ENCODE measurements at places on chromosomes 12 and 14.

DNA sequence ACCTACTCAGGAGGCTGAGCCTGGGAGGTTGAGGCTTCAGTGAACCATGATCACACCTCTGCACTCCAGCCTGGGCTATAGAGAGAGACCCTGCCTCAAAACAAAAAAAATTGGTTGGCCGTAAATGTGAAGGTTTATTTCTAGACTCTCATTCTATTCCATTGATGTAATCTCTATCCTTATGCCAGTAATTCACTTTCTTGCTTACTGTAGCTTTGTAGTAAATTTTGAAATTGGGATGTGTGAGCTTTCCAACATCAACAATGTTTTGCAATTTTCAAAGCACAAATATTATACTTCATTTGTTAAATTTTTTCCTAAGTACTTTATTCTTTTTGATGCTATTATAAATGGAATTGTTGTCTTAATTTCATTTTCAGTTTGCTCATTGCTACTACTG lies 24.6 kb downstream of the LIN52 start:
- DNase-seq, result no peak

DNA sequence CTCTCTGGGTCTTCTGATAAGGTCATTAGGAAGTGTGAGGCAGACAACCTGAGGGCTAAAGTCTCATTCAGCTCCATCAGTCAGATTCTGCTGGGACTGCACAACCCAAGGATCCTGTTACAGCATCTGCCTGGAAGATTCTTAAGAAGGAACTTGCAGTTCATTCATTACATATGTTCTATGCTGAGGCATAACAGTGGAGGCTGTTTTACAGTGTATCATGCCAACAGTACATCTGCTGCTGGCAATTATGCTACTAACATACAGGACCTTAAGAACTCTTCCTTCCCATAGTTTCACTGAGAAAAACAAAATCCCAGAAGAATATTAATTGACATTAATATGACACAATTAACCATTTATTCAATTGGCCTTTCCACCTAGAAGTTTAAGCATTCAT lies 968.6 kb downstream of the DIO2 start:
- DNase-seq, result no peak

- DNase-seq, result no peak
Observed at GRCh38 chr14:71290301-71290700, 383.0 kb downstream of the PCNX1 start.

- DNase-seq, result no peak
Observed at GRCh38 chr12:41367726-41368405, 179.7 kb downstream of the PDZRN4 start.

DNA sequence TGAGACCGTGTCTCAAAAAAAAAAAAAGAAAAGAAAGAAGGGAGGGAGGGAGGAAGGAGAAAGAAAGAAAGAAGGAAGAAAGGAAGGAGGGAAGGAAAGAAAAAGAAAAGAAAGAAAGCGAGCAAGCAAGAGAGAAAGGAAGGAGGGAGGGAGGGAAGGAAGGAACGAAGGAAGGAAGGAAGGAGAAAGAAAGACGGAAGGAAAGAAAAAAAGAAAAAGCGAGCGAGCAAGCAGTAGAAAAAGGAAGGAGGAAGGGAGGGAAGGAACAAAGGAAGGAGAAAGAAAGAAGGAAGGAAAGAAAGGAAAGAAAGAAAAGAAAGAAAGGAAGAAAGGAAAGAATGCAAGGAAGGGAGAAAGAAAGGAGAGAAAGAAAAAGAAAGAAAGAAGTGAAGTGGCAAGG lies 504.0 kb downstream of the GLT1D1 start:
- no peak for DNase-seq

GRCh38 chr12:27280412-27280811 lies 36.3 kb downstream of the STK38L start:
- no peak for DNase-seq

DNA sequence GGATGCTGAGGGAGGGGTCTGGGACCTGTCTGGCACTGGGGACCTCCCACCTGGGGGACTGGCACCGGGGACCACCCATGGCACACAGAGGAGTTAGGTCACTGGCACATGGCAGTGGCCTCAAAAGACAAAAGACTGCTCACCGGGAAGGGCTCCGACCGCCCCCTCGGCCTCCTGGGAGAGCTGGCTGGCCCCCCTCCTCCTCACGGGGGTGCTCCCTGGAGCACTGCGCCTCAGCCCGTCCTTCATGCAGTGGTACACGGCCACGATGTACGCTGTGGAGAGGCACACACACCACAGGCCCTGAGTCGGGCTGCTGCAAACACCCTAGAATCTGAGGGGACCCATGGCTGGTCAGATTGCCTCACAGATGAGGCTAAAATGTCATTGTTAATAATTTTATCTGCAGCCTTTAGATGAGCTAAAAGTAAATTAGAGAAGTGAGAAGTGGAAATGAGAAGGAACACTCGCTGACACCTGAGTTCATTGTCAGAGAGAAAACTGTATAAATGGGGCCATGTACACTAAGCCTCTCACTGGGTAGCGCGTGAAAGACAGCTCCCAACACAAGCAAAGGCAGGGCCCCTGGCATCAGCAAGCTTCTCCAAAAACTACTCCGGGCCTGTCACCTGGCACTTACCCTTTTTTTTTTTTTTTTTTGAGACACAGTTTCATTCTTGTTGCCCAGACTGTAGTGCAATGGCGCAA lies 14.1 kb downstream of the P2RX2 start:
- no peak for DNase-seq

GRCh38 chr14:88069677-88070076 lies 64.7 kb downstream of the GPR65 start:
- DNase-seq, result no peak

DNA sequence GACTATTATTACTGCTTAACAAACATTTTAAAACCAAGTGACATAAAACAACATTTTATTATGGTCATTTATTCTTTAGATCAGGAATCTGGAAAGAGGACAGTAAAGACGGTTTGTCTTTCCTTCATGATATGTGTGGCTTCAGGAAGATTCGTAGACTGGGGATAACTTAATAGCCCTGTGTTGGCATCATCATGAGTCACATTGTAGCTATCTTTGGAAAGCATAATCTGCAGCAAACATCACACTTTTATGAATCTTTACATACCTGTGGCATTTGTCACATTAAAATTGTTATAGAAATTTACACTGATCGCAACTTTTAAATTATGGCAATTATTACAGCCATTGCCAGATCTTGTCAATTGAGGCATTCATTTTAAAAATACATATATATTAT lies 397.1 kb downstream of the NOVA1 start:
- no peak for DNase-seq

DNA sequence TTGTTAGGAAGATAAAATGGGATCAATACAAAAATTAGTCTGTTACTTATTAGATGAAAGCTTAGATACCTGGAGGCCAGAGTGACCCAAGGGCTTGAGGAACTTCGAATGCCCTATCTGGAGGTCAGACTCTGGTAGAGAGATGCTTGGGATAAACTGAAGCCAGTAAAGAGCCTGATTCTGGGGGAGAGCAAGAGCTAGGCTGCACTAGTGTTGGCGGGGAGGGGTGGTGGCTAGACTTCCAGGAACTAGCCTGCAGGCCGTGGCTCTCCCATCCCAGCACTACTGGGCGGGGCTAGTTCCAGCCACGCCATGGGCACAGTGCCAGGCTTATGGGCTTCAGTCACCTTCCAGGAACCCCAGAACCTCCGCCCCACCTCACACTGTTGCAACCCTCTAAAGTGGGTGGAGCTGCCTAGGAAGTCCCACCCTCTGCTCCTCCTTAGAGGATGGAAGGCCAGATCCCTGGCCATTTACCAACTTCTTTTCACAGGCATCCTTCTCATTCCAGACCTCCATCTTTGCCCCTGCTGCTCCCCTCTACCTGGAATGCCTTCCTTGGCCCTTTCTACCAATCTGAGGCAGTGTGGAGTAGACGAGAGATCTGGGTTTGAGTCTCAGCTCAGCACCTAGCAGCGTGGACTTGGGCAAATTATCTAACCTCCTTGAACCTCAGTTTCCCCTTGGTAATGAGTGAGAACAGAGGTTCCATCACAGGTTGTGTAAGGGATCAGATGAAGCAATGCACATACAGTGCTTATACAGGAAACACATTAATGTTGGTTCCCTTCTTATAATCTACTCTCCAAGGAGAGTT lies 6.3 kb upstream of the NFE2 start:
- peak; percentile 99 for DNase-seq

GRCh38 chr14:58364316-58364715 lies 31.4 kb upstream of the TOMM20L start:
- DNase-seq, result no peak

DNA sequence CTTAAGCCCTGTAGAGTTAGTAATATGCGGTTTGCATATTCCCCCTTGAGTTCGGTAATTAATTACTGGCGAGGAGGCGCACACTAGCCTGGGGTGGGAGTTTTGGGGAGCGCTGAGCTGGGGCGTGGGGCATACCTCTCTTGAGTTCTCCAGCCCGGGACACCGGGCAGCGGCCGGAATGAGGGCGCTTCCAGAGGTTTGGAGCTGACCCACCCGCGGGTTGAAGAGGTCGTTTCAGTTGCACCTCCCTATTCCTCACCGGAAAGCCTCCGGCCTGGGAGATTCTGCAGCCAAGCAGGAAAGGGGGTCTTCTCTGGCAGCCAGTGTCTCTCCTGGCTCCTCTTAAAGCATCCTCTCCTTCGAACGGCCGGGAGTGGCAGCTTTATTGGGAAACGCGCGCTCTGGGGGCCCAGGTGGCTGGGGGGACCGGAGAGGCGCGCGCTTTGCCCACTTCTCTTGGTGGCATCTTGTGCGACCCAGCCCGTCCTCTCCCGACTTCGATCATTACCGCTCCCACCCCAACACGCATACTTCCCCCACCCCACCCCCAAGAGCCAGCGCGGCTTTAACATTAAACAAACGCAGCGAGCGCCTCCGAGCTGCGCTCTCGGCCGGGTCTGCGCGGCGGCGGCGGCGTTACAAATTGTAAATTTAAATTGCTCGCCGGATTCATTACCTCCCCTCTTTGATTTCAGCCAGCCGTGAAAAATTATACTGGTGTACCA lies 3.9 kb upstream of the LHX5 start:
- no peak for DNase-seq

DNA sequence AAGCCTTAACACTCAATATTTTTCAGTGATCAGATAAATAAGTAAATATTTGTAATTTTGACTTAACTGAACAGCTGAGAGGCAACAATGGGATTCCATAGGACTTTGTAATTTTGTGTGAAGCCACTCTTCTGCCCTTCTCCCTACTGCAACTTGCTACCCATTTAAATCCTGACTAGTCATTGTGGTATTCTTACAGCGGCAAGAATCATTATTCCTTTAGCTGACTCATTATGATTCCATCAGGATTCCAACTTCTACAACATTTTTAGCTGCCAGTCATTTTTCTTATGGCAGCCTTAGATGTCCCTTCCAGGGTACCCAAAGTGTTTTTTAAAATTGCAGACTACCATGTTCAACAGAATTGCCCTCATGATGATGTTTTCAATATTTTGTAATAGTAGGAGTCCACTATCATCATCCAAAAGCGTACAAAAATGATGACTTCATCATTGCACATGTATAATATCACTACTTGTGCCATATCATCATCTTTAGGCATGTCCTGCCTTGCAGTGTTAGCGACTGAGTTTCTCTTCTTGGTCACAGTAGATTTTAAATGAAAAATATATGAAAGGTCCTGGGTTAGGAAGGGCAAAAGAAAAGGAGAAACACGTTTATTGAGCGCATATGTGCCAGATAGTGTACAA lies 5.1 kb upstream of the MAGOHB start:
- no peak for DNase-seq

DNA sequence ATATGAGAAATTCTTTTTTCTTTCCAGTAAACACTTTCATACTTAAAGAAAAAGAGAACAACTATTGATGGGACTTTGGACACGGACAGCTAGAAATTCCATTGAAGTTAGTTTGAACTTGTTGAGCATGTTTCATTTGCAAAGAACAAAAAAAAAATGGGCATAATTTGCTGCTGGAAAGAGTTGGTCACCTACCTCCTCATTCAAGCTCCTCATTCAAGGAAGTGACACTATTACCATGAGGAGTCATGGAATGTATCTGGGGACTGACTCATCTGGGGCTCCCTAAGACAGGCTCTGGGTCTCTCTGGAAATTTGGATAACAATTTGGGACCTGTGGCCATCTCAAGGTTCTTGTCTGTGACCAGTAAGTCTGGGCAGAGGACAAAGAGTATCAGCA lies 50.4 kb downstream of the KICS2 start:
- DNase-seq, result no peak

GRCh38 chr12:123030686-123031085 lies 50.2 kb downstream of the ARL6IP4 start:
- no peak for DNase-seq

GRCh38 chr14:22531451-22532344 lies 57.3 kb downstream of the DAD1 start:
- DNase-seq, result no peak

GRCh38 chr14:63972323-63972932 lies 119.6 kb downstream of the SYNE2 start:
- DNase-seq, result no peak

GRCh38 chr14:52080808-52081755 lies 12.2 kb upstream of the NID2 start:
- no peak for DNase-seq

GRCh38 chr14:65356327-65356836 lies 56.1 kb upstream of the FUT8 start:
- DNase-seq, result no peak

GRCh38 chr14:33464254-33464962 lies 486.5 kb downstream of the EGLN3 start:
- no peak for DNase-seq

GRCh38 chr12:45582986-45583659 lies 146.4 kb upstream of the ARID2 start:
- DNase-seq, result no peak

DNA sequence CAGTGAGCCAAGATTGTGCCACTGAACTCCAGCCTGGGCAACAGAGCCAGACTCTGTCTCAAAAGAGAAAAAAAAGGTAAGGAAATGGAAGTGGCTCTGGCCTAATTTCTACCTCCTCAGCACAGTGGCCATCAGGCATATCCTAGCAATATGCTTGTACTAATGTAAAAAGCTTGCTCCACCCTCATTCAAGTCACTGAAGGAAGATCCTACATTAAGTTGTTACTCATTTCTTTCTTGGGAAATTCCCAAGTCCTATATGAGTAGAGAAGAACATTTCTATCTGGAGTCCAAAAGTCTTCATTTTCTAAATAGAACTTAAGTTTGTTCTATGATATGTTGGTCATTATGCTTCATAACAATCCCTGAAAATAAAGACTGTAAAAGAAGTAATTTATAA lies 67.3 kb upstream of the HOXC13 start:
- no peak for DNase-seq

DNA sequence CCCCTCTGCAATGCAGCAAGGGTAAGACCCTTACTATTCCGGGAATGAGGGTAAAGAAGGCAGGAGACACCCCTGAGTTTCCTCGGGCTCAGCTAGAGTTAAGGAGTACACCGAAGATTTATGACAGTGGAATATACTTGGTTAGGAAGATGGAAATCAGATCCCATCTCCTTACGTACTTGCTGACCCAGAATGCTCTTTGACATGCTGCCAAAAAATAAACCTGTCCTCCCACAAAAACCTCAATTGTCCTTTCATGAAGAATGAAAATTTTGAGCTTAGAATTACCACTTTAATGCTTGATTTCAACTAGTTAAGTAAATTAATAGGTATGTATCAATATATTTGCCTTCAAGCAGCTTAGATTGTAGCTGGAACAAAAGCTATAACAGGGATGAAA lies 99.5 kb downstream of the PRIMA1 start:
- no peak for DNase-seq

All from hematopoietic multipotent progenitor cell treated with erythropoietin and hydrocortisone succinate and interleukin-3 and kit ligand, for 17 days (in vitro differentiated cells).